ENCODE measurements at places on chromosomes 5 and 9. TPM values are rescaled to one million over a fixed set of nuclear protein-coding genes. Genes with fewer than 3 reads are reported as not detected.
A peak's percentile ranks its signal among the peaks of the same experiment; 100 is the strongest.

DNA sequence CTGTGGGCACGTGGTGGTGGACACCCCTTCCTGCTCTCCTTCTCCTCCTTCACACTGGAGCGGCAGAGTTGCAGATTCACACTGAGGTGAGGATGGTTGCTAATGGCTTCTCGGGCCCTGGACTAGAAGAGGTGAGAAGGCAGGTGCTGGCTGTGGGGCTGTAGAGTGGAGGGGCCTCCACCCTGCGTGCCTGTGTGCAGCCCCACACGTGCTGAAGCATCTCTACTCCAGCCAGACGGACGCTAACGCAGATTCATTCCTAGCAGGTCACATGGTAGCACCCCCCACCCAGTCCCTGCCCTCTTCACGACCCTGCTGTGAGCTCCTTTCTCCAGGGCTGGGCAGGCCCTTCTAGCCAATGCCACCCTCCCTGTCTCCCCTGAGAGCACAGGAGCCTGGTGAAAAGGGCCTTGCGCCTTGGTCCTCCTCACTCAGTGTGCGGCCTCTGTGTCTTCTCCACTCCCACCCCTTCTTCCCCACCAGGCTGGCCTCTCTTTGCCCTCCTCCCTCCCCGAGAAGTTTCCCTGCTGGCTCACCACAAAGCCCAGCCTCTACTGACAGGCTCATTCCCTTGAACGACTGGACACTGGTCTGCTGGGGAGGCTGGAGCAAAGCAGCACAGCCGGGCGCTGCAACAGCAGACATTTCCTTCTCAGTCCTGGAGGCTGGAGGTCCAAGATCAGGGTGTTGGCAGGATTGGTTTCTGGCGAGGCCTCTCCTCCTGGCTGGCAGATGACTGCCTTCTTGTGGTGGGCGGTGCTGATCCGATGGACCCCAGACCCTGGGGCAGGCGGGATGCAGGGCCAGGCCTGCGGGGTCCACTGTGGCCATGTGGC, 14.2 kb downstream of the CACNA1B start:
- DNase-seq: no peak

- no peak for DNase-seq
Observed at GRCh38 chr5:149838881-149839739, 105.5 kb downstream of the PDE6A start.

GRCh38 chr9:112233769-112234168, 58.7 kb upstream of the SUSD1 start:
- DNase-seq: no peak

- no peak for DNase-seq
Observed at GRCh38 chr5:175867587-175868347, 3.6 kb upstream of the CPLX2 start.

GRCh38 chr5:3352711-3353110, 242.9 kb upstream of the IRX1 start:
- no peak for DNase-seq

RNF183 gene
- total RNA-seq: not detected

PFDN1 gene
- total RNA-seq: 28.1 TPM

- peak; percentile 17 for DNase-seq
Observed at GRCh38 chr5:158074992-158075769, 216.2 kb upstream of the CLINT1 start.

LOX gene
- 0.88 TPM for total RNA-seq

GRCh38 chr9:130989391-130989790, 19.6 kb upstream of the LAMC3 start:
- DNase-seq: no peak

- no peak for DNase-seq
Observed at GRCh38 chr5:65391591-65391990, 90.1 kb downstream of the ADAMTS6 start.

- no peak for DNase-seq
Observed at GRCh38 chr5:155773680-155774079, 553.3 kb upstream of the SGCD start.

GRCh38 chr9:4620057-4620765, 41.9 kb upstream of the PLPP6 start:
- no peak for DNase-seq

DNA sequence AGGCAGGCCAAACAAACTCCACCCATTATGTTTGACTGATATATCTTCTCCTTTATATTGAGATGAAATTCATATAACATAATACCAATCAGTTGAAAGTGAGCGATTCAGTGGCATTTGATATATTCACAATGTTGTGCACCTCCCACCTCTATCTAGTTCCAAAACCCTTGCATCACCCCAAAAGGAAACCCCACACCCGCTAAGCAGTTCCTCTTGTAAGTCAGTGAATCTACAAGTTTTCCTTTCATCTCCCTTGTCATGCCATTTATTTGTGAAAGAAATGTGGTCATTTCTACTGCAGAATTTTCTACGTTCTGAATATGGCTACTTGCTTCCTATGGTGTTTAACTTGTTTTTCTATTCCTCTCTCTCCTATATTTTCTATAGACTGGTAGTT, 99.4 kb upstream of the PTPN3 start:
- DNase-seq: no peak

CDH18 gene
- not detected for total RNA-seq

- DNase-seq: no peak
Observed at GRCh38 chr9:22039258-22039657, 30.2 kb upstream of the CDKN2B start.

KIAA0825 gene
- 1.4 TPM for total RNA-seq

Measured in T-cell (primary cell).